ENCODE measurements at places on chromosomes 2 and 18. TPM values are rescaled to one million over a fixed set of nuclear protein-coding genes. Genes with fewer than 3 reads are reported as not detected.

GRCh38 chr2:177748360-177748759 lies 324.2 kb downstream of the PDE11A start:
- no peak for DNase-seq

CD226 gene
- 3.5 TPM for polyA plus RNA-seq

DNA sequence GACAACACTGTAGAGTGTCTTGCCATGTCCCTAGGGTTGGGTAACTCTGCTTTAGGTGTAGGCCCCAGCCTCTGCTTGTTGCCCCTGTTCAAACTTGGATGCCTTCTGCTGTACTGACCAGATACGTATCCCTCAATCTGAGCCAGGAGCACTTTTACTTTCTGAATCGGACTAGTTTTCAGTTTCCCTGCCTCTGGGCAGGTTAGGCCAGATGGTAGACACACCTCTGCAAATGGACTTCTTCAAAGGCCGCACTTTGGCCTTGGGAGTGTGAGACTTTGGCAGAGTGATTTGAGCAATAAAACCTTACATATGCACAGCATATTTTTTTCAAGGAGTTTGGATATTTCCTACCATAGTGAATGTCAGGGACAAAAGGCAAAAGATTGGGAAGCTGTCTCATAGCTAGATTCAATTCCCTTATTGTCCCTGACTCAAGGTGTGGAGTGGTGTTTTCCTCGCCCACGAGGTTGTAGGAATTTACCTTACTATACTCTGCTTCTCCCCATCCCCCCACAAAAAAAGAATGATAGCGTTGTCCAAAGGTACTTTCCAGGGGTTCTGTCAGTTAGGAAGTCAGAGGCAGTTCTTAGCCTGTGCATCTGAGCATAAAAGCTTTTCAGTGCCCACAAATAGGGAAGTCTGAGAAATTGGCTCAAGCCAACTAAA lies 15.3 kb upstream of the PARD3B start:
- no peak for DNase-seq

GRCh38 chr2:171798156-171798820 lies 95.8 kb downstream of the SLC25A12 start:
- DNase-seq: no peak

- DNase-seq: no peak
Measured at GRCh38 chr2:41736105-41736567, 311.7 kb upstream of the PKDCC start.

LAMA3 gene
- 122 TPM for polyA plus RNA-seq

MAP4K3 gene
- 77.6 TPM for polyA plus RNA-seq

GRCh38 chr2:240339411-240340360 lies 95.8 kb upstream of the GPC1 start:
- DNase-seq: no peak

DNA sequence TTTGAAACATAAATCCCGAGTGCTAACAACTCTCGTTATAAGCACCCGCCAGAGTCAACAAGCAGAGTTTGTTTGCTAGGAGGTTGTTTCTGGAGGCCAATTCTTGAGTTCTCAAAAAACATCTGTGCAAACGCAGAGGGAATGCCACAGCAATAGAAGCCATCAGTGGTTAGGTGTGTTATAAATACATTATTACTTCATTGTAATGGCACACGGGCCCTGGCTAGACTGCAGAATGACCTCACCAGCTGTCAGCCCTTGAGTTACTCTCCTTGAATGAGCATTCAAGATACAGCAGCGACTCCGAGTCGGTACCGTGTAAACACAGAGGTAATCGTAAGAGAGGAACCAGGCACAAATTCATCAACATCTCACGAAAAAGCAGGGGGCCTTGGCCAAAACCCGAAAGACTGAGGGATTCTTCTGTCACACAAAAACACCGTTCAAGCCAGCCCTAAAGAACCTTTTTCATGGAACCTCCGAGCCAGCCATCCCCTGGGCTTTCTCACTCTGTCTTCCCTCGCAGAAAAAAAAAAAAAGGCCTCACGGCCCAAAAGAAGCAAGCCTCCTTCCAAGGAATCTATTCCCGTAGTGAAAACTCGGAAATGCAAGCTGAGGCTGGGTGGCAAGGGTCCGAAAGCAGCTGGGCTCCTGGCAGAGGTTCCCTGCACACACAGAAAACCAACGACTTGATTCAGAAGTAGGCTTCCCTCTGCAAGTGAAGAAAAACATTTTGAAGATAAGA lies 133.7 kb upstream of the MEIS1 start:
- DNase-seq: peak; percentile 49

ANKRD30B gene
- polyA plus RNA-seq: 0.08 TPM

- peak; percentile 25 for DNase-seq
Measured at GRCh38 chr18:59605633-59606192, 91.5 kb downstream of the CCBE1 start.

DNA sequence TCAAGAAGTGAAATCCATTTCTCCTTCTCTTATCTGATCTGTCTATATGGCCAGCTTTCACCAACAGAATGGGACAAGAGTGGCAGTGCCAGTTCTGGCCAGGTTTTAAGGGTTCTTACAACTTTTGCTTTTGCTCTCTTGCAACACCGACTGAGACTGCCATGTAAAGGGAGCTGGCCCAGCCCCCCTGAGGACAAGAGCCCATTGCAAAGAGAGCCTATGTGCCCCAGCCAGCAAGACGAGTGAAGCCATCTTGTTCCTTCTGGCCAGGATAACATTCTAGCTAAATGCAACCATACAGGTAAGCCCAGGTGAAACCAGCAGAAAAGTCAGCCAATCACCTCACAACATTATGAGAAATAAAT lies 101.0 kb upstream of the RND3 start:
- no peak for DNase-seq

DNA sequence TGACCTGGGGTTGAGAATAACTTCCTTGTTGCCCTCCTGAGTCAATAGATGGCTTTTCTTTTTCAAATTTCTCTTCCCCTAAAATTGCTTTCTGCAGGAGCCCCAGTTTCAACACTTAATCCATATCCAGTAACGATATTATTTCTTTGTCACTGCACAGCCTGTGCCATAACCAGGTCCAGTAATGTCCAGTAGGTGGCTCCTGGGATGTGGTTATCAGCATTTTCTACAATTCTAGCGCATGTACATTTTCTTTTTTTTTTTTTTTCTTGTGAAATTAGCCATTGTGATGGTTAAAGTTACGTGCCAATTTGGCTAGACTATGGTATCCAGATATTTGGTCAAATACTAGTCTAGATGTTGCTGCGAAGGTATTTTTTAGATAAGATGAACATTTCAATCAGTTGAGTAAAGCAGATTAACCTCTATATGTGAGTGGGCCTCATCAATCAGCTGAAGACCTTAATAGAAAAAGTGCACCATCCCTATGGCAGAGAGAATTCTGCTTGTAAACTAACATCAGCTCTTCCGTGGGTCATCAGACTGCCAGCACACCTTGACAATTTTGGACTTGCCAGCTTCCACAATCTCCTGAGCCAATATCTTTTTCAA lies 72.9 kb upstream of the SCG2 start:
- DNase-seq: no peak

TEX261 gene
- polyA plus RNA-seq: 63.9 TPM

FAM98A gene
- polyA plus RNA-seq: 33.3 TPM

METTL21A gene
- 33.2 TPM for polyA plus RNA-seq

GPR155 gene
- 3.0 TPM for polyA plus RNA-seq

DNA sequence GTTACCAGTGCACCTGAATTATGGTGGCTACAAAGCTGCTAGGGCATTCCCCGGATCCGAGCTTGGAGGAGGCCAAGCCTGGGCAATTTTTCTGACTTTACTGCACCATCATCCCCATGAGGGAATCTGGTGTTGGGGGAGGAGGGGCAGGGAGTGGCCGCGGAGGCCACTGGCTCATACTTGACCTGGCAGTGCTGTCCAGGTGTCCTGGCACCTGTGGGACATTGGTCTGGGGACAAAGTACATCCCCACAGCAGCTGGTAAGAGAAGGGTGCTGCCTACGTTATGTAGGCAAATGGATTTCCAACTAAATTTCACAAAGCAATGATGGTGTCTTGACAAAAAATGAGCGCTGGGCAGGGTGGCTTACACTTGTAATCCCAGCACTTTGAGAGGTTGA lies 48.3 kb downstream of the KLHL29 start:
- no peak for DNase-seq

TRIB2 gene
- 77.4 TPM for polyA plus RNA-seq

UGT1A9 gene
- not detected for polyA plus RNA-seq

- peak; percentile 16 for DNase-seq
Measured at GRCh38 chr18:21444465-21445212, 155.9 kb downstream of the ESCO1 start.
